ENCODE measurements at places on chromosomes 2 and 18.

- no peak for DNase-seq
Measured at GRCh38 chr2:8392098-8392866, 289.6 kb upstream of the ID2 start.

- DNase-seq = no peak
Measured at GRCh38 chr18:51519571-51519970, 322.1 kb upstream of the MEX3C start.

DNA sequence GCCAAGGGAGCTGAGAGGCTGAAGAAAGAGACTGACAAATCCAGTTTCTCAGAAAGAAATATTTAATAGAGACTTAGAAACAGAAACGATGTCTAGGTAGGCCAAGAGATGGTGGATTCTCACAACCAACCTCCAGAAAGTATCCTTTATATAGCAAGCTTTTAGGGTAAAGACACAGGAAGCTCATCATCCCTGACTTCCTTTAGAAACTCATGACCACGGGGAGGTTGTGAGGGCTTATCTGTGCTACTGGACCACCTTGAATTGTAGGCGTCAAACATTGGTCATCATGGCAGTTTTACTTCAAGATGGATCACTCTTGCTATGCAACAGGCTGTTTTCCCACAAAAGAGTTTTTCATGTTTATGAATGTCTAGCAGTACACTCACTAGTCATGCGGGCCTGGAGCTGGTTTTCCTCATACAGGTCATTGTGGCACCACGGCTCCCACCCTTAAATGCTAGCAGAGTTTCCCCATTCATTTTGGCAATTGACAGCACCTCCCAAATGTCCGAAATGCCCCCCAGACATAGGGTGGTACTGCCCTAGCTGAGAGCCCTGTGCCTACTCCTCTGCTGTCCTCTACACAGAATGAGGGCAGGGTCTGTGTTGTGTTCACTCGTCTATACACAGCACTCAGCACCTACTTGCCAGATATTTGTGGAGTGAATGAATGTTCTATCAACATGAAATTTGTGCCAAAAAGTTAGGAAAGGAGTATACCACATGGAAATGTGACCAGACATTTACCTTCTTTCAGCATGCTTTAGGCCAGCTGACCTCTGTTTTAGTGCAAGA, 89.0 kb downstream of the TMEM247 start:
- DNase-seq = no peak

- no peak for DNase-seq
Measured at GRCh38 chr2:235541016-235541415, 47.2 kb downstream of the AGAP1 start.

GRCh38 chr18:62612289-62612645, 89.4 kb downstream of the ZCCHC2 start:
- DNase-seq = no peak

DNA sequence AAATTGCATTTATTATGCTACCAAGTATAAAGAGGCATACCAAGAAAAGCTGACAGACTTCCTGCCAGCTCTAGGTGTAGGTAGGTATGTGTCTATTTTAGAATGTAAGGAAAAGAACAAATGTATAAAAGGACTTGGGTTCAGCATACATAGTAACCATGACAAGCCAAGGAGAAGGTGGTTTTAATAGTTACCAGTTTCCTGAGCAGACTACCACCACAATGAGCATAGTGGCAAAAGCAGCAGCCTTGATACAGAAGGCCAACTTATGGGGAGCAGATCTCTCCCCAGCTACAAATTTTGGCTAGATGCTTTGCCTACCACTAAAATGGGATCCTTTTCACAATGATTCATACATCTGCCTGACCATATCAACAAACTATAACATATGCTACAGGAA, 34.5 kb downstream of the METTL8 start:
- DNase-seq = no peak

- DNase-seq = peak; percentile 93
Measured at GRCh38 chr2:120771111-120771780, 35.6 kb downstream of the GLI2 start.

- DNase-seq = no peak
Measured at GRCh38 chr2:3102922-3103569, 274.6 kb downstream of the EIPR1 start.

DNA sequence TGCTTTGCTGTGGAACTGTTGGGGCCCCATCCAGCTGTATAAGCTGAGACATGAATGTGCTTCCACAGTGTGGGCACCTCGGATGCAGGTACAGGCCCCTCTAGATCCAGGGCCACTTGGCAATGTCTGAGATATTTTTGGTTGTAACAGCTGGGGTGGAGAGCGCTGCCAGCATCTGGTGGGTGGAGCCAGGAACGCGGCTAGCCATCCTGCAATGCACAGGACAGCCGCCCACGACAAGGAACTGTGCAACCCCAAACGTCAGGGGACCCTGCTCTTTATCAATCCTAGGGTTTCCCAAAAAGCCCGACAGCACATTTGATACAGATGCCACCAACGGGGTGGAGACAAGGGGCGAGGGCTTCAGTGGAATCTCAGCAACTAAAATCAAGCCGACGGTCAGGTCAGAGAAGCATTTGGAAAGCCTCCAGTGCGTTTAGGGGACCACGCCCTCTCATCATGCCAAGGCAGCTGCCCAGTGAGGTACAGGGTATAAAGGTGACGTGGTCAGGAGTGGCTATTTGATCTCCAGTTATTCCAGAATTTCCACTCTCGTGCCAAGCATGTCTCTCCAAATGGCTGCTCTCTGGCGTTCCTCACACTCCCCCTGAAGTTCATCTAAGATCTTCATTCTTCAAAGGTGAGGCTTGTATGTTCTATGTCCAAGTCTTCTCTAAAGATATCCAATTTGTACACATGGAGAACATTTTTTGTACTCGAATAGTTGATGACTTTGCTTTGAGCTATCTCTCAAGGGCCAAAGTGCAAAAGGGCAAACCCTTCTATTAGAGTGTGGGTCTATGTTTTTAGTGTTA, 55.7 kb downstream of the LRRFIP1 start:
- DNase-seq = no peak

GRCh38 chr2:33131111-33131510, 184.4 kb downstream of the LTBP1 start:
- DNase-seq = peak; percentile 70

DNA sequence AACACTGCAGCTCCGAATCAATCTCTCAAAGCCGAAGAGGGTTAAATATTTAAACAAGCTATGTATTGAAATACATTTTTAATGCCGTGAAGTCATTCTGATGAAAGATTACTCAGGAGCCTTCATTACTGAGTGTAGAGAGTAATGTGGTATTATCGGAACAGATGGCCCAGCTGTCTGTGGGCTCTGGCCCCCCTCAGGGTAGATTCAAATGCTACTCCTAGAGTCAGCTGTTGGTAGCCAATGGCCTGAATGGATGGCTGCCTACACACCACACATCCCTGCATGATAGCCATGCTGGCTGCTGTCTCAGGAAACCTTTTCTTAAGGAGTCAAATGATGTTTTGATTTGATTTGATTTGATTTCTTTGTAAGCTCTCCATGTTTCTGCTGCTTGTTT, 732.3 kb upstream of the CELF4 start:
- no peak for DNase-seq

DNA sequence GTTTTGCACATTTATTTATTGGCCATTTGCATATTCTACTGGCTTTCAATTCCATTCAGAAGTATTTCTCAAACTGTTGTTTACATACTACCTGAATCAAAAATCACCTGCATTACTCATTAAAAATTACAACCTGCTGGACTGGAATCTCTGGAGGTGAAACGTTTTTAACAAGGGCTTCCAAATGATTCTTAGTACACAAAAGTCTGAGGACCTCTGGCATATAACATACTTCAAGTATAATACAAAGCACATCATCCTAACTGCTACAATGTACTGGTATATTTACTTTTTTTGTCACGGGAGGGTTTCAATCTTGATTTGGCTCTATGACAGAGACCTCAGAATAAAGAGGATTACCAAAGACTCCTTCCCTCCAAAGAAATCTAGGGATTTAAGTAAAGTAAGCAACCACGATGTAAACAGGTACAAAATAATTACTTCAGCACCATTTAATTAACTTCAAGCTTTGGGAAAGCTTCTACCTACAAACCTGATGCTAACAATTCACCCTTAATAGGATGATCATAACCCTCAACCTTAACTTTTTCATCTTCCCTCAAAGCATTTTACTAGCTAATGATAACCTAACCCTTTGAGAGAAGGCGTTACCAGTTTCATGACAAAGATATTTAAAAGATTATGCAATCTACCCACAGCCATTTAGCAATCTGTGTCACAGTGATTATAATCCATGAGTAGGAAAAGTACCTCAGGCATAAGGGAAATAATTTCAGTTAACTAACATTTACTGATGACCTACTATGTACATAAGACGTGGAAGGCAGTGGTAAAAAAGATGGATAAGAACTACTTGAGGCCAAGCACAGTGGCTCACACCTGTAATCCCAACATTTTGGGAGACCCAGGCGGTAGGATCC, 24.7 kb downstream of the ATAD2B start:
- DNase-seq = peak; percentile 37

DNA sequence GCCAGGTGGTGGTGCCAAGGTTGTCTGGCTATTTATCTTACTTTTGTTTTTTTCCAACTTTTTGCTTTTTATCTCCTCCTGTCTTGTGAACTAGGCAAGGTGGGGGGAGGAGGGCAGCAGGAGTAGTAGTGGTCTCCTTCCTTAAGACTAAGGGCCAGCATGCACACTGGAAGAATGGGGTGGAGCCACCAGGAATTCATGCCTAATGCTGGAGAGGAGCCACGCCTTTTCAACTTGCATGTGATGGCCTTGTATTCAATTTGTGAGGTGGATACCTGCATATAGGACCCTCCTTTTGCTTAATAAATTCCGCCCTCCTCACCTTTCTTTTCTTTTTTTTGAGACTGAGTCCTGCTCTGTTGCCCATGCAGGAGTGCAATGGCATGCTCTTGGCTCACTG, 37.6 kb upstream of the CLASP1 start:
- DNase-seq = no peak

GRCh38 chr2:50649626-50650402, 382.1 kb downstream of the NRXN1 start:
- no peak for DNase-seq

DNA sequence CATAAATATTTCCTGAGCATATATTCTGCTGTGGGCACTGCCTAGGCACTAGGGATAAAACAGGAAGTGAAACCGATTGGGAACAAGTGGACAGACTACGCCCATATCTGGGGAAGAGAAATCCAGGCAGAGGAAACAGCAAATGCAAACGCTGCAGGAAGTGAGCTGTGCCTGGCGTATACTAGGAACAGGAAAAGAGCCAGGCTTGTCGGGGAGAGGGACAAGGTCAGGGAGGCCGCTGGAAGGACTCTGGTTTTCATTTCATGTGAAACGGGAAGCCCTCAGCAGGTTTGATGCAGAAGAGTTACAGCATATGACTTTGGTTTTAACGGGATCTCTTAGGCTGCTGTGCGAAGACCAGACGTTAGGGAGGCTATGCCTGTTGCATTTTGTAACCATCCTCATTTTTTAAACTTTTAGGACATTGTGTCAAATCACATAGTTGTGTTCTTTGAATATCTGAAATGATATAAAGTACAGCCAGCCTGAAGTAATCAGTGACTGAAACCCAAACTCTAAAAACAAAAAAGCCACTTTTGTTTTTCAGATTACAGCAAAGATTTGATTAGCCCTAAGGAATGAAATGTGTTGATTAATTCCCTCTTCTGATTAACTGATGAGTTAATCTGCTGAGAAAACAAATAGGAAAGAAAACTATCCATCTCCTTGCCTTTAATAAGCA, 110.2 kb upstream of the PIEZO2 start:
- DNase-seq = no peak

- no peak for DNase-seq
Measured at GRCh38 chr2:60311524-60311923, 241.9 kb downstream of the BCL11A start.

DNA sequence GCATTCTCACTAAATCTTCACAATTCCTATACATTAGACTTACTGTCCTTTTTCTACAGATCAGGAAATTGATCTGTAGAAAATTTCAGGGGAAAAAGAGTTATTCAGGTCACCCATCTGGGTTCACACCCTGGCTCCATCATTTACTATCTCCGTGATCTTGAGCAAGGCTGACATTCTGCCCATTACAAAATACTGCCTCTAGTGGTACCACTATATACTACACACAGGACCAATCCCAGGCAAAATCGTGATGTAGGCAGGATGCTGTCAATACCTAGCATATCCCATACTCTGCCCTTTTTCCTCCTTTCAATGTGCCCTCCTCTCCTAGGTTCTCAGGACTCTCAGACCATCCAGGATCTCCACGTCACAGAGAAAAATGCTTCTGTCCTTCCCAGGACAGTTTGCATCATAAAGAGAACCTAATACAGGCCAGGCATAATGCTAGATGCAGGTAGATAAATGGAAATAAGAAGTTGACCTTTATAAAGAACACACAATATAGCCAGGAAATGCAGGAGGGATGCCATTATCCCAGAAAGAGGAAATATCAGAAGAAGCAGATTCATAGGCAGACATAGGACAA, 101.9 kb downstream of the CDH20 start:
- DNase-seq = no peak

- no peak for DNase-seq
Measured at GRCh38 chr2:196242131-196242620, 70.8 kb upstream of the STK17B start.

- peak; percentile 7 for DNase-seq
Measured at GRCh38 chr2:61632276-61633169, 94.4 kb upstream of the XPO1 start.

GRCh38 chr18:59885579-59886163, 14.1 kb upstream of the PMAIP1 start:
- peak; percentile 87 for DNase-seq

DNA sequence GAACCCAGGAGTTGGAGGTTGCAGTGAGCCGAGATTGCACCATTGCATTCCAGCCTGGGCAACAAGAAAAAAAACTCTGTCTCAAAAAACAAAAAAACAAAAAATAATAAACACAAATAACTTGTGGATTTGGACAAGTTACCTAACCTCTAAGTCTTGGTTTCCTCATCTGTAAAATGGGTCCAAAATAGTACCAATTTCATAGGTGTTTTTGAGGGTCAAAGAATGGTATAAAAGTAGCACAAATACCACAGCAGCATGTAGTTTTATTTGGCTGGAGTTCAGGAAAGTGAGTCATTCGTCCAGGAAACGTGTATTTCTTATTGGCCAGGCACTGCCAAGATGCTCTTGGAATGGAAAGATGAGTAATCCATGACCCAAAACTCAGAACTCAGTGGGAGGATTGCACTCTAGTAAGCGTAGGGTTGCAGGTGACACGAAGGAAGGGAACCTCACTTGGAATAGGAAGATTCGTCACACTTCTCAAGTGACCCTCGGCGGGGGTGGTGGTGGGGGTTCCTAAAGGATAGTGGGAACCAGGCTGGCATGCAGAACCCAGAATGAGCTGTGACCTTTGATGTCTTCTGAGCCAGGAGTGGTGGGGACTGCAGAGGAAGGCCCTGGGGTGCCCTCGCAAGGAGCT, 24.4 kb downstream of the GRHL1 start:
- DNase-seq = peak; percentile 95

GRCh38 chr2:101821828-101822458, 124.4 kb downstream of the MAP4K4 start:
- no peak for DNase-seq

DNA sequence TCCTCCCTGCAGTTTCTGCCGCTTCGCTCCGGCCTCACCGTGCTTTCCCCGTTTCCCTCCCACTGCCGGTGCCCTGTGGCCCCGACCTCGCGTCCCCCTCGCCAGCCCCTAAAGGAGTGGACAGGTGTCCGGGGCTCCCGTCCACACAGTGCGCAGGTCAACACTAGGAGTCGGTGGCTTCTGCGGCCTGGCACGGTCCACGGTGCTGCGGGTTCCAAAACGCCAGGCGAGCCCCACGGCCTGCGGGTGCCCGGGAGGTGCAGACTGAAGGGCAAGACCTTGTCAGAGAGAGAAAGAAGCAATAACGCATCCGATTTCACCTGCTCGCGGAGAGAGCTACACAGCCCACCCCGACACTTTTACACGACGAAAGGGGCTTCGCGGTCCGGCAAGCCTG, 588.7 kb upstream of the SALL3 start:
- no peak for DNase-seq

Measured in fibroblast of skin of abdomen (primary cell).